Kidney epithelial cell (primary cell): ENCODE measurements at places on chromosomes 1 and 21. TPM values are rescaled to one million over a fixed set of nuclear protein-coding genes. Genes with fewer than 3 reads are reported as not detected.

GRCh38 chr21:38679534-38679933 lies 126.2 kb upstream of the ETS2 start:
- DNase-seq, result peak; percentile 25

GRCh38 chr1:46903481-46903880 lies 37.8 kb downstream of the CYP4A11 start:
- no peak for DNase-seq

GRCh38 chr1:179058487-179059483 lies 23.1 kb upstream of the TOR3A start:
- DNase-seq, result no peak

Gene AMY1A
- total RNA-seq, result not detected in 2 replicates

Gene RIPK4
- total RNA-seq, result 17.6 and 20.5 TPM in 2 replicates

DNA sequence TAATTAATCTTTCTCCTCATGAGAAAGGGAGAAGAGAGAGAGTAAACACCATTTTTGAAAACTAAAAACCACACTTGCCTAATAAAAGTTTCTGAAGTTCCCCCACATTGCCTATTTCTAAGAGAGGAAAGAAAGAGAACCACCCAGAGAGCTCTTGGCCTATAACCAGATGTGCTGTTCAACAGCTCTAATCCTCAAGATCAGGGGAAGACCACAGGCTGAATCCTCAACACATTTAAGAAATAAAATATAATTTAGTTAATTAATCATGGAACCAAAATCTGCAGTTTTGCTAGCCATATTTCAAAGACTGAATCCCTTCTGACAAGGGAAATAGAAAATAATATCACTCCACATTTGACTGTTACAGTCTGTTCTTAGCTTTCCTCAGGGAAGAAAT lies 11.9 kb downstream of the PRRX1 start:
- DNase-seq, result no peak

DNA sequence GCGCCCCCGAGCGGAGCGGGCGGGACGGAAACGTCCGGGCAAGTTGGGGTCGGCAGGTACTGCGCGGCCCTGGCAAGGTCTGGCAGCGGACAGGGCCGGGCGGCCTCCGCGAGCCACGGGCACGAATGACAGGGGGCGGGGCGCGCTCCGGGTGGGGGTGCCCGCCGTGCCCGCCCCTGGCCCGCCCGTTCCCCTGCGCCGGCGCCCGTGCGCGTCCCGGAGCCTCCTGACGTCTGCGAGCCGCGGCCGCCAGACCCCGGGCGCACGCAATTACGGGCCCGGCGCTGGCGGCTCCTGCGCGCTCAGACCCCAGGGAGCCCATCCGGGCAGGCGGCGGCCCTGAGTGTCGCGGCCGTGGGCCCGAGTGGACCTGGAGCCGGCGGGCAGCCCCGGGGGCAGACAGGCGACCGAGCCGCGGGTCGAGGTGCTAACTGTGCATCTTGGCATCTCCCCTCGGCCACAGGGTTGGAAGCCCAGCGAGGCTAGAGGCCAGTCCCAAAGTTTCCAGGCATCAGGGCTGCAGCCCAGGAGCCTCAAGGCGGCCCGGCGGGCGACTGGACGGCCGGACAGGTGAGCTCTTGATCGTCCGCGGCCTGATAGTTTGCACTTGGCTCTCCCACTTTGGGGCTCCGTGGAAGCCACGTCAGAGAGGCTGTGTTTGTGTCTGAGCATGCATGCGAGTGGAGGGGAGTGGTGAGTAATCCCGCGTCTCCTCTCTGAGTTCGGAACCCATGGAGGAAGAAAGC lies 918 bp downstream of the MIB2 start:
- no peak for DNase-seq

- DNase-seq, result peak; percentile 79
These were observed 764.4 kb downstream of the ADGRL2 start for GRCh38 chr1:82565146-82565545.

- no peak for DNase-seq
These were observed 3.8 kb upstream of the ATXN7L2 start for GRCh38 chr1:109479901-109480300.

GRCh38 chr1:36567601-36568341 lies 85.1 kb upstream of the CSF3R start:
- DNase-seq, result no peak

DNA sequence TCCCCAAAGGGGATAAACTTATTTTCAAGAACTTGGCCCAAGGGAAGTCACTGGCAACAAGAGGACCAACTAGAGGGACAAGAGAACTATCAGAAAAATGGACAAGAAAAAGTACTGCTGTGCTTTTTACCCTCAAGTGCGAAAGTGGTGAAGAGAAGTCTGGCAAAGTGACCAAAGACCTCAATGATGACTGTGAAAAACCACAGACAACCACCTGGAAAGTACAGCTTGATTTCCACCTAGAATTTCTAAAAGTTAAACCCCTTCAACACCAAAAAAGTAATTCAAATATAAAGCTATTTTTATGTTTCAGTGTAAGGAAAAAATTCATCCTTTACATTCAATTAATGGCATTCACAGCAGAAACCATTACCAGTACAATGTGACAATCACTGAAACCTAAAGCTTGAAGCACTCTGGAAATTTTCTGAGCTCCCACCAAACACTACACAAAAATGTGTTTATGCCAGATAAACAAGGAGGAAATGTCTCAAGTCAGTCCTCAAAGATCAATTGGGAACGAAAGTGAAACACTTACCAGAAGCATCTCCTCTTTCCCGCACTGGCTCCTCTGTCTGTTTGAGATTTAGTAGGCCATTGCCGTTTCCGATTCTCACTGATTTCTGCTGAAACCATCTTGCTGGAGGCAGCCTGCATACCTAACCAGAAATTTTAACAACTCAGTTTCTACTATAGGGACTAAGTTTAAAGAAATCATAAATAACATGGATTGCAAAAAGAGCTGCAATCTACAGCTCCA lies 8.3 kb downstream of the SDE2 start:
- no peak for DNase-seq

Gene NAXE
- total RNA-seq, result 83.8 and 115 TPM in 2 replicates

DNA sequence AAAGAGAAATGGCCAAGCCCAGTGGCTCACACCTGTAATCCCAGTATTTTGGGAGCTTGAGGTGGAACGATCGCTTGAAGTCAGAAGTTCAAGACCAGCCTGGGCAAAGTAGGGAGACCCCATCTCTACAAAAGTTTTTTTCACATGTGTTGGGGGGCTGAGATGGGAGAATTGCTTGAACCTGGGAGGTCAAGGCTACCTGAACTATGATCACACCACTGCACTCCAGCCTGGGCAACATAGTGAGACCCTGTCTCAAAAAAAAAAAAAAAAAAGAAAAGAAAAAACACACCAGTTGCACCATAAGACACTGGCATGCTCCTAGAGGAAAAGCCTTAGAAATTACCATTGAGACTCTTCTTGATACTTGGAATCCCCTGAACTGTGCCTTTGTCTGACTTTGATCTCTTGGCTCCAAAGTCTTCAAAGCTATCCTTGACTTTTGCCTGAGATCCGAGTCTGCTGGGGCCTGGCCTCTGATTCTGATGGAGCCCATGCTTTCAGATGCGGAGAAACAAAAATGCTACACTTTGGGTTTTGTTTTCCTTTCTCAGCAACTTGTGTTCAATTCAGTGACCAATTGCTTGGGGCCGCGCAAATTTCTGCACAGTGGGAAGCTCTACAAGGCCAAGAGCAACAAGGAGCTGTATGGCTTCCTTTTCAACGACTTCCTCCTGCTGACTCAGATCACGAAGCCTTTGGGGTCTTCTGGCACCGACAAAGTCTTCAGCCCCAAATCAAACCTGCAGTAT lies 33.7 kb downstream of the ATP5PO start:
- no peak for DNase-seq

- no peak for DNase-seq
These were observed 259.1 kb downstream of the DSCAM start for GRCh38 chr21:40587736-40588346.

DNA sequence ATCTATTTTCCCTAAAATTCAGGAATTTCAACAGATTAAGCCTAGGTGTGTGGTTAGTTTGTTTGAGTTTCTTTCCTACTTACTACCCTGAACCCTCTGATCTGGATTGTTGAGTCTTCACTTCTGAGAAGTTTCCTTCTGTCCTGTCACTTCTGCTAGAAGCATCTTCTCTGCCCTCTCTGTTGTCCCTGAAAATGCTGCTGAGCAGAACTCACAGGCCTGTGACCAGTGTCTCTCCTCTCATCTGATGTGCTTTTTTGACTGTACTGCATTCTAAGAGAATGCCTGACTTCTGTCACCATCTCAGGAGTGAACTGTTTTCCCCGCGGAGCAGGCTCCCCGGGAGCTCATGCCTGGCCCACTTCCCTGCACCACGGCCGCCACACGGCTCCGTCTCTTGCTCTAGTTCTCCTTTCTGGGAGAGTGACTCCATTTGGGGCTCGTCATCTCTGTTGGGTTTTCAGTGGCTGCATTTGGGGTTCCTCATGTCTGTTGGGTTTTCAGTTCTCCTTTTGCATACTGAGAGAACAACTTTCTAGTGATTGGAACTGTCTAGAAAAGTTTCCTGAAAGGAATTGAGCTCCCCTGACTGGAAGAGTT lies 77.9 kb downstream of the POFUT2 start:
- no peak for DNase-seq
